ENCODE measurements at places on chromosomes 12 and 14.

GRCh38 chr14:69518289-69519101, 34.0 kb downstream of the PLEKHD1 start:
- no peak for DNase-seq

DNA sequence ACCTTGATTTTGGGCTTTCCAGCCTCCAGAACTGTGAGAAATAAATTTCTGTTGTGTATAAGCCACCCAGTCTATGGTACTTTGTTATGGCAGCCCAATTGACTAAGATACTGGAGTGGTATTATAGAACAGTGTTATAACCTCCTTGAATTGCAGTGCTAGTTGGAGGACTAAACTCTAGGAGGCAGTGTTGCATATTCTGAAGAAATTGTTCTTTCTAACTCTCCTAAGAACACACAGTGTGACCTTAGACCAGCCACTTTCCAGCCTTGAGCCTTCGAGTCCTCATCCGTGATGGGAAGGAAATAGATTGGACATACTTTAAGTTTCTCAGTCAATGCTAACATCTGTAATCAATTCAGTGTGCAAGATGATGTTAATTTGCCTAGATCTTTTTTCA, 22.4 kb upstream of the LRRC10 start:
- no peak for DNase-seq

- no peak for DNase-seq
These were observed 175.9 kb downstream of the NTS start for GRCh38 chr12:86050010-86050409.

- no peak for DNase-seq
These were observed 42.9 kb downstream of the ERH start for GRCh38 chr14:69355154-69355597.

DNA sequence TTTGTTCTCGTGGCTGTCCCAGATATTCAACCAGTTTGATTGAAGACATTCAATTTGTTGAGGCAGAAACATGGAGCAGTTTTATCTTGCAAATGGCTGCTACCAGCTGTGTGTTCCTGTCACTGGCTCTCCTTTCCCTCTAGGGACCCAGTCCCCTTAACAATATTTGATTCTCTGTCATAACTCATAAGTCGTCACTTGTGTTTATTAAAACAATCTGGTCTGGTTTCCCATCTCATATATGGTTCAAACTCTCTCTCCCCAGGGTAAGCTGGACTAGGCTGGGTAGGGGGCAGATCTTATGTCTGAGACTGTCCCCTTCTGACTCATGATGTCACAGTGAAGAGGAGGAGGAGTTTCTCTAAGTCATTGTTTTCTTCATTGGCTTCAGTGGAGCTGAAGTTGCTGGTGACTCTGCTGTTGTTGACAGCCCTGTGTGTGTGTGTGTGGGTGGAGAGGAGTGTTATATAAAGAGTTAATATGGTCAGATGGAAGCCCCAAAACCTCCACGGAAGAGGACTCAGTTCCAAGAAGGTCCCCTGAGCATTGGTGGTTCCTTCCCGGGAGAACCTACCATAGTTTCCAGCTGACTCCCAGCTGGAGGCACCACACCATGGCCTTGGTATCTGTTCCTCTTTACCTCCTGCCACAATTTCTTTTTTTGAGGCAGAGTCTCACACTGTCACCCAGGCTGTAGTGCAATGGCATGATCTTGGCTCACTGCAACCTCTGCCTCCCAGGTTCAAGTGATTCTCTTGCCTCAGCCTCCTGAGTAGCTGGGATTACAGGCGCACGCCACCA, 16.1 kb upstream of the GNG2 start:
- DNase-seq: peak; percentile 60
